ENCODE measurements at places on chromosomes 11 and 22.
A peak's percentile ranks its signal among the peaks of the same experiment; 100 is the strongest.

DNA sequence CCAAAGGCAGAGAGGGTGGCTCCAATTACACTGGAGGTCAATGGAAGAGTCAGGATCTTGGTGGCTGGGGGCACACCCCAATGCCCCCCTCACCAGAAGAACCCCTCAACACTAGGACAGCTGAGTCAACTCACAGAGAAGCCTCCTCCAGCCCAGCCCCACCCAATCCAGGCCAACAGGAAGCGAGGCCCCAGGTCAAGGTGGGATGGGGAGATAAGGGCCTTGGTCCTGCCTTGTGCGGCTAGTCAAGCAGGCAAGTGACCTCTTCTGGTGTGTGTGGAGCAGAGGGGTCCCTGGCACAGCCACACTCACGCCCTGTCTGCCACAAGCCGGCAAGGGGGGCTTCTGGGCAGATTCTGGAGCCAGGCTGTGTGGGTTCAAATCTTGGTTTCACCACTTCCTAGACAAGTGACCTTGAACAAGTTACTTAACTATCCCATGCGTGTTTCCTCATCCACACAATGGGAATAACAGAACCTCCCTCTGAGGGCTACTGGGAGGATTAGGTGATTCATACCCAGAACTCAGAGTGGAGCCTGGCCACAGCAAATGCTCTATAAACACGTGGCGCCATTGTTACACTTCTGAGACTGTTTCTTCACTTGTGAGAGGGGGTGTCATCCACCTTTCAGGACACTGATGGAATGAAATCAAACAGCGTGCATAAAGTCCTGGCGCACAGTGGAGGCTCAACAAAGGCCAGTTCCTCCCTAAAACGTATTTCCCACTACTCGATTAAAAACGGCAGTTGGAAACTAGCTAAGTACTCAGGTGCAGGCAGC lies 3.2 kb downstream of the TTLL12 start:
- DNase-seq: no peak

DNA sequence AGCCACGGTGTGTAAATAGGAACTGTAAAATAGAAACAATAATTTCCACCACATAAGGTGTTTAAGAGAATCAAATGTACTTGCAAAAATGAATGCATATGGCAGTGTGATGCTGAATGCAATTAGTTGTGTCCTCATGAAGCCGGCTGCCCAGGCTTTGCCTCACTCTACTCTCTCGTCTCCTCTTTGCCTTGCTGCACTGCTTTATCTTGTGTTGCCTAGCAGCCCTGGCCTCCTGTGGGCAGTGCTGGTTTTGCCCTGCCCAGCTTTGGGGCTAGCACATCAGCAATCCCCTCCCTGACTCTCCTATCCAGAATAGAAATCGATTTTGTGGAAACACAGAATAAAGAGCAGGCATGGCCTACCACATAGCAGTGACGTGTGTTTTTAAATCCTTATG lies 30.0 kb downstream of the LRRC32 start:
- DNase-seq: no peak

DNA sequence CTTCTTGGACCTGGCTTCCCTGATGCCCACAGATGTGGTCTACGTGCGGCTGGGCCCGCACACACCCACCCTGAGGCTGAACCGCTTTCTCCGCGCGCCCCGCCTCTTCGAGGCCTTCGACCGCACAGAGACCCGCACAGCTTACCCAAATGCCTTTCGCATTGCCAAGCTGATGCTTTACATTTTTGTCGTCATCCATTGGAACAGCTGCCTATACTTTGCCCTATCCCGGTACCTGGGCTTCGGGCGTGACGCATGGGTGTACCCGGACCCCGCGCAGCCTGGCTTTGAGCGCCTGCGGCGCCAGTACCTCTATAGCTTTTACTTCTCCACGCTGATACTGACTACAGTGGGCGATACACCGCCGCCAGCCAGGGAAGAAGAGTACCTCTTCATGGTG lies 1.2 kb downstream of the CNGA4 start:
- no peak for DNase-seq

DNA sequence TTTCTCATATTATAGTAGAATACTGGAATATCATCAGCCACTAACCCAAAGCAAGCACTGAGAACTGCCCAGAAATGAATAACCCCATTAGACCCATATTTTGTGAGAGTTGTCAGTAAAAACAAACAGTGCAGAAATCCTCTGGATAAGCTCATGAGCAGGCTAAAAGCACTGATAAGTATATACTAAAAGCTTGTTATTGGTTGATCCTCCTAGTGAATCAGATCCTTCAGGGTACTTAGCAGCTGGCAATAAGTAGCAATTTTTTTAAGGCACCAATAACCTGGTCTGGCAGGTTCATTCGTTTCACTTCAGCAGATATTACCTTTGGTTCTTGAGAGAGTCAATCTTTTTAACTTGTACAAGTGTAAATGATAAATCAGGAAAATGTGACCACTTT lies 1.2 kb downstream of the NOX4 start:
- DNase-seq: no peak

GRCh38 chr11:44188643-44189042 lies 93.2 kb downstream of the EXT2 start:
- DNase-seq: no peak

GRCh38 chr11:11982975-11983374 lies 25.5 kb downstream of the DKK3 start:
- no peak for DNase-seq

DNA sequence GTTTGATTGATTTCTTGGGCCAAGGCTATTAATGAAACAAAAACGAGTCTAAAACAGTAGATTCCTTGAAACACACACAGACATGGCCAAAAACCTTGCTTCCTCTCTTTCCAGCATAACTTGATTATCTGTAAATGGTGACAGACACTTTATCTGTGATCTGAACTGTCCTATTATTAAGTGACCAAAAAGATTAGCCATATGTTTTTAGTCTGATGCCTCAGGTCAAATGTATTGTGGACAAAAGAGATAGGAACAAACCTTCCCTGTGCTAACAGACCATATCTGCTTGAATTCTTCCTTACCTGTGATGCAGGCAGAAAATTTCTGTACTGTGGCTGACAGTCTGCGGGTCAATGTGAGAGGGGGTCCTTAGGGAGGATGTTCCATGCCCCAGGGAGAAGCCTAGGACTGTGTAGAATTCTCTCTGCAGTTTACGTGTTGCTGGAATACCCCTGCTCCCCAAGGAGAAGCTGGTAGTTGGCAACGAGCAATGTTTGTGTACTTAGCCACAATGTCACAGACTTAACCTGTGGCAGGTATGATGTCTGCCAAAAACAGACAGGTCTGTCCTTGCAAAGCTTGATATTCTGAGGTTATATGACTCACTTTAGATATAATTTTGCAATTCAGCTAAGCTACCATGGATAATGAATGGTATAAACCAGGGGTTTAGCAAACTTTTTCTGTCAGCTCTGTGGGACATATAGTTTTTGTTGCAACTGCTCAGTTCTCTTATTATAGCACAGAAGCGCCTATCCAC lies 31.2 kb downstream of the C11orf71 start:
- DNase-seq: no peak

GRCh38 chr11:60785806-60786361 lies 751 bp downstream of the MS4A10 start:
- no peak for DNase-seq

GRCh38 chr11:103085758-103086365 lies 6.1 kb downstream of the DCUN1D5 start:
- DNase-seq: no peak

DNA sequence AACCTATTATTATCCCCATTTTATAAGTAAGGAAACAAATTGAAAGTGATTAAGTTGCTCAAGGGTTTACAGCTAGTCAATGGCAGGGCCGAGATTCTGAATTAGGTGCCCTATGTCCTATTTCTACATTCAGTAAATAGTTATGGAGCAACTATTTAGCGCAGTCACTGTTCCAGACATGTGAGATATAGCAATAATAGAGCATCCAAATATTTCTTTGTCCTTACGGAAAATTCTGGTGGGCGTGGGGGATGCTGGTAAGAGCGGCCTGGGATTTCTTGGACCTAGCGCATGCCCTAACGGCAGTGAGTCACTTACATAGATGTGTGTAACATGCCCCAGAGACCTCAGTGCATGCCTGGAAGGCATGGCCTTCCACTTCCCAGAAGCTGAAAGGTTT lies 4.4 kb downstream of the DTX4 start:
- no peak for DNase-seq

DNA sequence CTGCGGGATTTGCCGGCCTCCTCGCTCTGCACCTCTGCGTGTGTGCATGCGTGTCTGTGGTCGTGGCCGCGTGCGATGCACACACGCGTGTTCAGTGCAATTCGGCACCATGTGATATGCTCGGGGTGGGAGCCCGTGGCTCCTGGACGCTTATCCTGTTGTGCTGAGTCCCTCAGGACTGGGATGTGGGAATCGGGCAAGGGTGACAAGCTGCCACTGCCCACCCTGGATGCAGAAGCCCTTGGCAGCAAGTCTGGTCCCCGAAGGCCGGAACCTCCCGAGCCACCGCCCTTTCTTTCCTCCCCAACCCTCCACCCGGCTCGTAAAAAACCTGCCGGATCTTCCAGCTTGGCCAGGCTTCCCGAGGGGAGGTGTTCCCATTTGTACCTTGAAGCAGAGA lies 128.2 kb downstream of the PHF21B start:
- DNase-seq: no peak

- peak; percentile 37 for DNase-seq
Measured at GRCh38 chr22:50674130-50674500, 1.5 kb downstream of the SHANK3 start.

DNA sequence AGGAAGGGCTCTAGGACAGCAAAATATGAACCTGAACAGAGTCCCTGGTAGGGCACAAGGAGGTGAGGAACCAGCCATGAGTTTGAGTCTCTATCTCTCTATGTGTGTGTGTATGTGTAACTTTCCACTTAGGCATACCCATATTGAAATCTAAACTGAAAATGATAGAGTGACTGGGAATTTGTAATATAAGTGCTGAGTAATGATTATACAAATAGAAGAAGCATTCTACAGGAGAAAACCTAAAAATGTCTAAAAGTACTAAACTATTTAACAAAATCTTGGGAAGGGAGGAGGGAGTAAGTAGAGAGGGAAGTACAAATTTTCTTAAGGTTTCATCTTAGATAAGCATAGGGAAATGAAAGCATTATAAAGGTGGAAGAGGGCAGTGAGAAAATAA lies 97.1 kb upstream of the ZC3H12C start:
- DNase-seq: no peak

DNA sequence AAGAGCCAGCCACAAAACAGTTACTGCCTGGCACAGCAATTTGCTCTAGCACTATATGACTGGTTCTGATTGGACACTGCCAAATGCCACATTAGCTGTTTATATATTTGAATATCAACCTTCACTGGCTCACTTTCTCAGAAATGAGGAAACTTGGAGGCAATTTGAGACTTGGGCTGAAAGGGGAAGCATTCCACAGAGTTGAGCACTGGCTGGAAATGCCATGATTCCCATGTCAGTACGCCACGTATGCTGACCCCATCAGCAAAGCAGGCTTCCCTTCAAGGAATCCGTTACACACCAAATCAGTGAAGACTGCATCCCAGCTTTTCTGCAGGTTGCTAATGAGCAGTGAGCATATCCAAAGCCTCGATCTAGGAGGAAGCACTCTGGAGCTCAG lies 34.7 kb downstream of the GALNT18 start:
- no peak for DNase-seq

DNA sequence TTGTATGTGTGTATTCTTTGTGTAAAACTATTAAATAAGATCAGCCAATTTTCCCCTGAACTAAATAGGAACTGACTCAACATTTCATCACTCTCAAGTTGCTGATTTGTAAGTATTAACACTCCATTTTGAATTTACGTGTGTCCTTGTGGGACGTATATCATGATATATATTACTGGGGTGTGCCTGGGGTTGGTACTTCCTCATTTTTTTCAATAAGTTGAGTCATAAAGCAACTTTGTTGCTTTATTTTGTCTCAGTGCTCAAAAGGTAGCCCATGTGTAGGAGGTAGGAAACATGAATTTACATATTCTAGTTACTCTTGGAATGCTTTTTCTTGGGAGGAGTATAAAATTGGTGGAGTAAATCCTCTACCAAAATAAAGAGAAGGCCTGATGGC lies 193.9 kb upstream of the RAG2 start:
- DNase-seq: no peak

- no peak for DNase-seq
Measured at GRCh38 chr11:65206901-65207300, 25.2 kb downstream of the CAPN1 start.

DNA sequence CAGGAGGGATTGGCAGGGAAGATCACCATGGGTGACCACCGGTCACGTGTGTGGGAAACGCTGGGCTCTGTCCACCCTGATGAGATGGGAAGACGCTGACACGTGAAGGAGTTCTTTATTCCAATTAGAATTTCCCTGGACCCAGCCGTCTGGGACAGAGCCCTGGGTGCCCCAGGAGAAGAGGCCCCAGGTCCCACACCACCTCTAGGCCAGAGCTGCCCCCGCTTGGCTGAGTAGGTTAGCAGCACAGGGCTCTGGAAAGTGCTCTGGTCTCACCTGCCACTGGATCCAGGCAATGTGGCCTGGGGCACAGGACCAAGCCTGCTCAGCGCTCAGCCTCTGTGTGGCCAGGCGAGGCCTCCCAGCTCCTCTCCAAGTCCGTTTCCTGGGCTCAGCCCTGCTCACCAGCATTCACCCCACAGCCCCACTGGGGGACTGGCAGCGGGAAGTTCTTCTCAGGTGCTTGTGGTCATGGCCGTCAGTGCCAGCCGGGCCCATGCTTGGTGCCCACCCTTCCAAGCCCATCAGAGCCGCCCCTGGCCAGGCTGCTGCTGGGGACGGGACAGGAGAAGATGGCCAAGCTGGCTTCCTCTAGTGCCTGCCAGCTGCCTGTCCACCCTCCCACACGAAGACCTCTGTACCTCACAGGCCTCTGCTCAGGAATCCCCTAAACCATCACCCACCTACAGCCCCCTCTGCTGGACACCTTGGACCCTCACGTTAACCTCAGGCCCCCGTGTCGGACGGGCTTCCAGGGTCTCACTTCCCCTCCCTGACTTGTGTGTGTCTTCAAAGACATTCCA lies 62.5 kb upstream of the FGF3 start:
- DNase-seq: no peak

- no peak for DNase-seq
Measured at GRCh38 chr22:31193092-31193491, 19.0 kb upstream of the LIMK2 start.

GRCh38 chr11:75635066-75635862 lies 33.6 kb downstream of the MAP6 start:
- DNase-seq: no peak

- no peak for DNase-seq
Measured at GRCh38 chr11:5938603-5938965, 3.5 kb upstream of the OR56A3 start.

- DNase-seq: no peak
Measured at GRCh38 chr22:49768077-49768910, 59.4 kb downstream of the BRD1 start.

GRCh38 chr22:44399906-44400762 lies 87.4 kb upstream of the SHISAL1 start:
- DNase-seq: no peak

GRCh38 chr22:27990879-27991278 lies 71.8 kb upstream of the PITPNB start:
- peak; percentile 68 for DNase-seq

- DNase-seq: peak; percentile 38
Measured at GRCh38 chr11:71931245-71931602, 2.4 kb downstream of the RNF121 start.

GRCh38 chr22:19291218-19291579 lies 320 bp downstream of the CLTCL1 start:
- DNase-seq: peak; percentile 41

GRCh38 chr11:14275076-14275475 lies 83.9 kb downstream of the RRAS2 start:
- no peak for DNase-seq

Data from GM13977 (cell line).